ENCODE measurements at places on chromosomes 13 and 19.

GRCh38 chr19:20999731-21000352 lies 20.6 kb upstream of the ZNF430 start:
- peak; percentile 95 for DNase-seq

- peak; percentile 99 for DNase-seq
Measured at GRCh38 chr19:20661150-20661819, at the start of gene ZNF626. TSS of gene ZNF626 (minus strand) at chr19:20661571. CDS start at chr19:20661446, 125 bp downstream.

- DNase-seq, result no peak
Measured at GRCh38 chr13:112531263-112531794, 56.6 kb downstream of the TUBGCP3 start.

DNA sequence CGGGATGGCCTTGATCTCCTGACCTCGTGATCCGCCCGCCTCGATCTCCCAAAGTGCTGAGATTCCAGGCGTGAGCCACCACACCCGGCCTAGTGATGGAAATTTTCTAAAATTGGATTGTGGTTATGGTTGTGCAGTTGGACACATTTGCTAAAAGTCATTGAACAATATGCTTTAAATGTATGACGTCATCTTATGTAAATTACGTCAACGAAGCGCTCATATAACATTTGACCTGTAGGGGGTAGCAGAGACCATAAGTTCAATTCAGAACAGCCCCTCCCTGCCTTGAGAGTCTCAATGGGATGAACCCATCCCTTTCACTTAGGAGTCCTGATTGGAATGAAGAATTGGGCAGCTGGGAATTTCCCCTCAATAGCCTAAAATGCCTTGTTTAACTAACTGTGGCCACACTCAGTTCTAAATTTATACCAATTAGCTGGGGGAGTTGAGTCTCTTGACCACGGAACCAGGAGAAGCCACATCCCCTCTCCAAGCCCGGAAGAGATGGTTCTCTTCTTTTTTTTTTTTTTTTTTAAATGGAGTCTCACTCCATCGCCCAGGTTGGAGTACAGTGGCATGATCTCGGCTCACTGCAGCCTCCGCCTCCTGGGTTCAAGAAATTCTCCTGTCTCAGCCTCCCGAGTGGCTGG lies 15.2 kb upstream of the TLE6 start:
- peak; percentile 75 for DNase-seq

GRCh38 chr13:44575741-44576350 lies at the start of gene TSC22D1:
TSS of gene TSC22D1 (minus strand) at chr13:44576330. CDS start at chr13:44576074, 256 bp downstream.
- DNase-seq, result peak; percentile 51

- no peak for DNase-seq
Measured at GRCh38 chr13:112680741-112681360, 9.0 kb upstream of the ATP11A start.

DNA sequence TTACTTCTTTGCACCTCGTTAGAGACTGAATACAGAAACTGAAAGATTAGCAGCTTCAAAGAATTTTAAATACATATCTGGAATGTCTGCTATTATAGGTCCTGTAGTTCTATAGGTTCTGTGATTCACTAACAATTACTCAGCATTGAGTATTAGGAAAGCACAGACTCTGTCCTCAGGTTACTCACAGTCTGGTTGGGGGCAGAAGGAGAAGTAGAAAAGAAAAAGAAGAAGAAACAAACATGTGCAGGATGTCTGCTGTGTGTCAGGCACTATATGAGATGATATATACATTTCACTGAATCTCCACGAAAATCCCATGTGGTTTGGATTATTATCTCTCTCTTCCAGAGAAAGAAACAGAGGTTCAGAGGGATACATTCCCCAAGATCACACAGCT lies 40.1 kb downstream of the SERTM1 start:
- no peak for DNase-seq
